Astrocyte of the hippocampus (primary cell): ENCODE measurements at places on chromosomes 2 and 18.

GRCh38 chr2:235697041-235697440 lies 203.2 kb downstream of the AGAP1 start:
- no peak for DNase-seq

- DNase-seq: no peak
Measured at GRCh38 chr2:104016801-104017200, 837.1 kb upstream of the POU3F3 start.

DNA sequence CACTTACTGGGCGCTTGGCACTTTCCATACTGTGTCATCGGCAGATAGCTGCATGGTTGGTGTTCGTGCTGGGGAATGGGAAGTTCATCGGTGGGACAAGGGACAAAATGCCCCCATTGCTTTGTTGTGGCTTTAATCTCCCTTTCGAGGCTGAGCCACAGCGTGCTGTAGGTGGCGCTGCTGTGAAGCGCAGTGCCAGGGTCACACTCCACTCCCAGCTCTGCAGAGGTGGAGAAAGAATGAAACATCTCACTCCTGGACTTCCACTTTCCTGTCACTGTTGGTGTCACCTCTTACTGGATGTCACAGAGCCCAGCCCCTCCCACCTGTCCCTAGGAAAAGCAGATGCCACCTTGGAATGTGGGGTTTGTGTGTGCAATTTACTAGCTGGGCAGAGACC lies 8.7 kb downstream of the TYMS start:
- no peak for DNase-seq

GRCh38 chr2:217261452-217261851 lies 401.6 kb upstream of the TNP1 start:
- DNase-seq: peak; percentile 11

DNA sequence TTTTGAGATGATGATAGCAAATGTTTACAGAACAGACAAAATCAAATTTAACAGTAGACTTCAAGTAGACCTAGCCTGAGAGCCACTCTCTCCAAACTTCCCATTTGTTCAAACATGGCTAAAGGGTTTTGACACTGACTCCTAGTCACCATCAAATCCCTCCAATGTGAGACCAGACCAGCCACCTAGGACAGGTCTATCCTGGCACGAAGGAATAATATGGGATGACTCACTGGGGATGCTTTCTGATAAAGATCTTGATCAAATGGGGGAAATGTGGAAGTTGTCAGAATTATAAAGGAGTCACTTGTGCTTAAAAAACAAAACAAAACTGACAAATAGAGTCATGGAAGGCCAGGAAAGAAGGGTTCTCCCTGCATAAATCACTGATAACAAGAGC lies 95.7 kb downstream of the EDAR start:
- no peak for DNase-seq

DNA sequence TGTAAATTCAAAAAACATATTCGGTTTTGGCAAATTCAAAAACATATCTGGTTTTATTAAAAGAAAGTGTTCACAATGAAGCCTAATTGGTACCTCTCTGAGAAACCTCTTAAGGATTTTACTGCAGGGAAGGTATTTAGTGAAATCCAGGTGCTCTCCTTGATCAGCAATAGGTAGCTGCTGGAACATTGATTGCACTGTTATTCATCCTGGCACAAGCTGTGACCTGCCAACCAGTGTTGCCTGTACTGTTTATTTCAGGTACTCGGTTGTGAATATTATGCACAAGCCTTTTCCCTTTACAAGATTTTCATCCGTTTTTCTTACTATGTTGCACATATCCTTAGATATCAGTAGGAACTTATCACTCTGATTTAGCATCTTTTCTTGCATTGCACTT lies 155.8 kb upstream of the ZEB2 start:
- no peak for DNase-seq

GRCh38 chr2:110876167-110876999 lies 144.0 kb downstream of the ACOXL start:
- DNase-seq: no peak

DNA sequence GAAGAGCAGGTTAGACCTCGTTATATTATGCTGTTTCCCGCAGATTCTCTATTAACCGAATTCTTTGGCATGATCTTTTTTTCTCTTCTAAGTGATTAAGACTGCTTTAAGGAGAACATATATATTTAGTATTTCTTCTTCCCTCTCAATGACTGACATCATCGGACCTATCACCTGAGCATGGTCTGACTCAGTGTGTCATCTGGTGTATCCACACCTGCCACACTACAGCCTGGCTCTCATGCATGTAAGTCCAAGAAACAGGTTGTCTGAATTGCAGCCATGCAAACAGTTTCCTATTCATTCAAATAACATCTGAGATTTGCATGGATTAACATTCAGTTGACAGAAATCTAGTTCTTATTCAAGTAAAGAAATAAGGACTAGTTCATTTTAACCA lies 55.1 kb upstream of the CWC22 start:
- no peak for DNase-seq

DNA sequence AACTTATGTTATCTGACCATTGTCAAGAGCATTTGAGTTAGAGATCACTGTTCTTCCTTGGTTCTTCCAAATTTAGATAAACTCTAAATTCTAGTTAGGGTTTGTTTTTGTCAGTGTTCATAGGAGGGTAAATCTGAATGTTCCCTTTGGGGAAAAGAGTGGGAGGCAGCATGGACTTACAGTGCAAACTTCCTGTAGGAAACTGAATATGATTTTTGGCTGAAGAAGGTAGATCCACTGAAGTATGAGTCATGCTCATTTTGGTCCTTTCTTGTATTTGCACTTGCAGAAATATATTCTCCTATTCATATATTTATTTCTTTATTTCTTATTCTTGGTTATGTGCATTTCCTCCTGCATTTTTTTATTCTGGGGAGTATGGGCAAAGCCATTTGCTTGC lies 27.3 kb downstream of the CCDC85A start:
- no peak for DNase-seq

DNA sequence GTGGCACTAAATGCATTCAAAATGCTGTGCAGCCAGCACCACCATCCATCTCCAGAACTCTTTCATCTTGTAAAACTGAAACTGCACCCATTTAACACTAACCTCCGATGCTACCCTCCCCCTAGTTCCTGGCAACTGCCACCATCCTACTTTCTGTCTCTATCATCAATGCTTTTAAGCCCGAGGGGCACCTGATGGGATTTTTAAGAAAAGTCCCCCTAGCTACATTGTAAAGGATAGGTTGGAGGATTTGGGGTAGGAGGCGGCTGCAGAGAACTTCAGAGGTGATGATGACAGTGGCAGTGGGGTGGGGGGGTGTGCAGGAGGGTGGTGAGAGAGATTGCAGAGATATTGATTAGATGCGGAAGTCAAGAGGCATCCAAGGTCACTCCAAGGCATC lies 10.8 kb upstream of the YWHAQ start:
- no peak for DNase-seq

GRCh38 chr2:241744028-241744754 lies 9.8 kb downstream of the D2HGDH start:
- DNase-seq: no peak

DNA sequence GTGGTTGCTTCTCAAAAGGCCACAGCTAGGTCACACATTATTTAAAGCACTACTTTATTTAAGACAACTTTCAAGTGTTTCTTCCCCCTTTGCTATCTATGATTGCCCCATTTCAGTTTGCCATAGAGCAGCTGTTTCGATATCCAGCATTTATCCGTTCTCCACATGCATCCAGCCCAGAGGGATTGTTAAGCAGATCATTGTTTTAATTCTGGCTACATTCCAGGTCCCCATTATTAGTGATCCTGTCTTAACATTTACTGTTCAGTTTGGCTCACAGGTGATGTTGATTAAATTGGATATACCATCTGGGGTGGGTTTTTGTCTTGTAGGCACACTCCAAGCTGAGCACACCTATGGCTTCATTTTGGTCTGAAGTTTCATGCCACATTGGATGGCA lies 638.7 kb downstream of the ZEB2 start:
- no peak for DNase-seq

DNA sequence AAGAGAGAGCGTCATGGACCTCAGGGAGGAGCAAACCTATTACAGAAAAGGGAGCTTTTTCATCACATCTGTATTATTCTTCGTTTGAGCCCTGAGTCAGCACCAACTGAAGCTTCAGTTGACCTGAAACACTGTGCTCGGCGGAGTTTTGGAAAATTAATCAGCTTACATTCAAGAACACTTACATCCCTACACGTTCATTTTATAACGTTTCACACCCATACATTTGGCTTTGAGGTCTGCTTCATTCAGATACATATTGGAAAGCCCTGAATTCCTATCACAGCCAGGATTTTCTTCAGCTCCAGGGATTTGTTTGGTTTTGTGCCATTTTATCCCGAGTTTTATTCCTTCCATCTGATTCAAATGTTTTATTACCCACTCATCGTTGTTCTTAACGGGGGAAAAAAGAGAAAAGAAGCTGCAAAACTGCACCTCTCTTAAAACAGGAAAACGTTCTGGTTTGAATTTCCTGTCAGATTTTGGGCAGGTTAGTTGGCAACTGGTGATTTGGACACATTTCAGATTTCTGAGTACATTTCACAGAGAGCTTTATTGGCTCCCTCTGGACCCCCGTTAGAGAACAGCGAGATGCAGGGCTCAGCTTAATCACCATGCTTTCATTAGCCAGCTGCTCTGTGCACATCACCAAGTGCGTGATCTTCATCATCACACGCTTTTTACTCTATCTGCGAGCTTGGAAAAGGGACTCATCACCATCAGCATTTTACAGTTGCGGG lies 88.8 kb downstream of the CDC42EP3 start:
- no peak for DNase-seq

GRCh38 chr2:46512185-46512584 lies 32.8 kb downstream of the TMEM247 start:
- no peak for DNase-seq

DNA sequence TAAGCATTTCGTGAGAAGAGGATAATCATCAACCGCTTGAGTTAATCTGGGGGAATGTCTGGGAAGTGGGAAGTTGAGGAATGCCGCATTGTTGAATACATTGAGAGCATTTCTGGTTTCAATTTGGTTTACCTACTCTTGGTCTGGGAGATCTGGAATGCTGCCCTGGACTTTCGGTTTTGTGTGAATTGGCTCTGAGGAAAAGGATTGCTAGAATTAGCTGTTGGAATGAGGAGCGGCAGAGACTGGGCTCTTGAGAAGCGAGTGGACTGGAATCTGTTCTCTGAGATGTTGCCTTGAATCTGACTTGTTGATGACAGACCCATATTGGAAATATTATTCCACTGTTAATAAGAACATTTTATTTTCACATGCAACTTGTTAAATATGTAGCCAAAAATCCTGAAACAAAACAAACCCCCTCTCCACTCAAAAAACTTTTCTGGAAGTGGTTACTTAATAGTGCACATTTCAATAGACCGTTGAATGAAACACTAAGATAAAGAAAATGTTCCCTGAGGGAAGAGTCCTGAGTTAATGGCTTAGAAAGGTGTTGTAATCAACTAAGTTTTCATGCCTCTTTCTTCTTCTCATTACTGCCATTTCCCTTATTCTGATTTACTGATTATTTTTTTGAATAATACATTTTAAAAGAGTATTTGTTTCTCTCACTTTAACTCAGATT lies 50.8 kb downstream of the PTPRM start:
- DNase-seq: peak; percentile 98

- DNase-seq: no peak
Measured at GRCh38 chr2:40115894-40116293, 336.0 kb downstream of the SLC8A1 start.

DNA sequence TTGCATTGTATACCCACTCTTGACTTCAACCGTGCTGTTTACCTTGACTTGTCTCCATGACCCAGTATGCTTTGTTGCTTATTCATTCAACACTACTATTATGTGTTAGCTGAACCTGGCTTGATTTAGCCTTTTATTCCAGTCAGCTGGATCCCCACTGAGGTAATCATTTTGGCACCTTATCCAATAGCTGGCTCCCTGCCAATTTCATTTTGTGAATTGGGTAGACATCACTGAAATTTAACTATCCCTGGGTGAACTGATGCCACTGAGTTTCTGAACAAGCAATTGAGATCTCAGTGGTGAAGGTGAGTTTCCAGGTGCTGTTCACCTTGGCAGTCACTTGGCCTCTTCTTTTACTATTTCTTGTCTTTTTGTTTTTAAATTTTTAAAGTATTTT lies 584.3 kb downstream of the ADCYAP1 start:
- DNase-seq: peak; percentile 29

DNA sequence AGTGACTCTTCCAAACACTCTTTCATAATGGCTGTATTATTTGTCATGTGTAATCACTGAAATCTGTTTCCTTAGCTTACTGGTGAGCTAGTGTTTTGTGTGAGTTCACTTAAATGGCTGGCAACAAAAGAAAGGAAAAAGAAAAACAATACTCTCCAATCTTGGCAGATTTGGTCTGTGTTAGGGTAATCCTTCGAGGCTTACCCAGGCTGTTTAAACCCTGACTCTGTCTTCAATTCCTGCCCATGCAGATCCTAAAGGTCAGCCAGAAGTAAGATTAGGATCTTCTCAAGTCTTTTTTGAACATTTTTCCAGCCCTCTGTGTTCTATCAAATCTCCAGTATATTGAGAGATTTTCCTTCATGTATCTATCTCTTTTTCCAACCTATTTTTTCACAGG lies 85.3 kb downstream of the CCDC178 start:
- DNase-seq: no peak

- DNase-seq: no peak
Measured at GRCh38 chr18:70005580-70005979, 57.9 kb upstream of the CD226 start.

- no peak for DNase-seq
Measured at GRCh38 chr2:9765611-9766531, 77.4 kb upstream of the TAF1B start.

GRCh38 chr2:46871976-46872381 lies 43.6 kb downstream of the MCFD2 start:
- peak; percentile 25 for DNase-seq

DNA sequence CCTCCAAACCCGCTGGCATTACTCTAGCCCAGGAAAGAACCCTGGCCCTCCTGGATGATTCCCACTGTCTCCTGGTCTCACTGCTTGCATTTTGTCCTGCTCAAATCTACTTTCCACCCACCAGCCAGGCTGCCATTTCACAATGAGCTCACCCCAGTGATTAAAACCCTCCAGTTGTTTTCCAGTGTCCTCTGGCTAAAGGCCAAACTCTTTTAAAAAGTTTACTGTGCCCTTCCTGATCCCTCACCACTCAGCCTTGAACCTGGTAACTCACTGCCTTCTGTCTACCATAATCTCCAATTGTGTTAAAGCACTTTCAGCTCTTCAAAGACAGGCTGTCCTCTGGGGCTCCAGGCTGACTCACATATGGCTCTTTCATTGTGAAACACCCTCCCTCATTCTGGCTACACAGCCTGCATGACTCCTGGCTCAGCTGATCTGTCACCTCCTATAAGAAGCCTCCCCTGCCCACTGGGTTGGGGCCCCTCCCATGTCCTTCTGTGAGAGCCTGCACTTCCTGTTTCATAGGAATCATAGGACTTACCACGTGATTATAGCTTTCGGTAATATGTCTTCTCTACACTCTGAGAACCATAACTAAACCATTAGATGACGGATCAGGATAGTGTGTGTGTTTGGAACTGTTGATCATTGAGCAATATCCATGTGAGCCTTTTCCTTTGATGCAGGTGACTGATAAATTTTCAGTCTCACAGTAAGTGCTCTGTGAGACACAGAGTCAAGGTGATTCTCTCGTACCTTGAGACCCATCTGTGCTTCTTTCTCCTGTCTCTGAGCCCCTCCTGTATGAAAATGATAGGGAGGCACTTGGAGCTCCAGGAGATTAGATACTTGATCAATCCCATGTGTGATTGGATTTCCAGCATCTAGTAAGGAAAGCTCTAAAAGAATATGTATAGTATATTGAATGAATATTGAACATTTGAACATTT lies 590.8 kb upstream of the ID2 start:
- peak; percentile 60 for DNase-seq
